H7 (cell line): ENCODE measurements at places on chromosomes 6 and 20.

GRCh38 chr20:25308671-25309394 lies 60.9 kb downstream of the PYGB start:
- no peak for DNase-seq

DNA sequence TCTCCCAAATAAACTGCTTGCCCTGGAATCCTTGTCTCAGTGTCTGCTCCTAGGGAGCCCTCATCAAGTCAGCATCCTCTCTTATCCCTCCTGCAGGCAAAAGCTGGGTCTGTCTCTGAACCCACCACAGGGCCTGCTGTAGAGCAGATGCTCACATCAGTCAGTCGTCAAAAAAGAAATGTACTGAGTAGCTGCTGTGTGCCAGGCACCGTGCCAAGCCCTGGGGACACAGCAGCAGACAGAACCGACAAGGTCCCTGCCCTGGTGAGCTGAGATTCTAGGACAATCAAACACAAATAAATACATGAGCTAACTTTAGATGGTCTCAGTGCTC lies 68.5 kb downstream of the EYA2 start:
- DNase-seq, result no peak

- DNase-seq, result peak; percentile 59
Measured at GRCh38 chr6:22025468-22026163, 271.2 kb downstream of the PRL start.

GRCh38 chr20:50930139-50930975 lies 880 bp downstream of the ADNP start:
- DNase-seq, result peak; percentile 38

- DNase-seq, result no peak
Measured at GRCh38 chr6:63844287-63844686, 208.7 kb downstream of the PHF3 start.

DNA sequence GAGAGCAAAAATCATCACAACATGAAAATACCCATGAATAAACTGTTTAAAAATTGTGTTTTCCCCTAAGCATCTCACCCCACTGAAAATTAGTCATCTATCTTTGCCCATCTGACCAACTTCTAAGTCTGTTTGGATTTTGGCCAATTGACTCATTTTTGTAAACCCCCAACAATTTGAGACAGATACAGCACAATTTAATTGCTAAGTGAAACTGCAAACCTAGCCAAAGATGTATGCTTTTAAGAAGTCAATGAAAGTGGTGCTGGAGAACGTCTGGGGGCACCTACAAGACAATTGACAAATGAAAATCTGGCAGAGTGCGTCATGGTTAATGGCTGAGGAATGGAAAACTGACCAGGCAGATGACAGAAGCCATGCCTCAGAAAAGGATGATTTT lies 30.9 kb upstream of the SLC24A3 start:
- DNase-seq, result no peak

DNA sequence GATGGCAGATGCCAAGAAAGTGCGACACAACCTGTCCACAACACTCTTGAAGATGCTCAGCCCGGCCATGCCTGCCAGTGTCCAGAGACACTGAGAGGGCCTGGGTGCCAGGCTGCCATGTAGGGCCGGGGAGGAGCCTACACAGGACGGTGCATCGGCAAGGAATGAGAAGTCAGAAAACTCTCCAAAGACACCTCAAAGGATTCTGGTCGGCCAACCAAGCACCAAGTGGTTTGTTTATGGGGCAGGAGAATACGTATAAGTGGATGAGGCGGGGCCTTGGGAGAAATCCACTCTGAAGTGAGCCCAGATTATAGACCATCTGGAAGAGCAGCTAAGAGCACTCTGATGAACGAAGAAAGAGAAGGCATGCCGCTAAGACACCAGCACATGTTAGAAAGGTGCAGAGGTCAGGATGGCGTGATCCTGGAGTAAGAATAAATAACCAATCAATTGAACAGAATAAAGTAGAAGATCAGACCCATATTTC lies 120.7 kb upstream of the FOXQ1 start:
- DNase-seq, result no peak

DNA sequence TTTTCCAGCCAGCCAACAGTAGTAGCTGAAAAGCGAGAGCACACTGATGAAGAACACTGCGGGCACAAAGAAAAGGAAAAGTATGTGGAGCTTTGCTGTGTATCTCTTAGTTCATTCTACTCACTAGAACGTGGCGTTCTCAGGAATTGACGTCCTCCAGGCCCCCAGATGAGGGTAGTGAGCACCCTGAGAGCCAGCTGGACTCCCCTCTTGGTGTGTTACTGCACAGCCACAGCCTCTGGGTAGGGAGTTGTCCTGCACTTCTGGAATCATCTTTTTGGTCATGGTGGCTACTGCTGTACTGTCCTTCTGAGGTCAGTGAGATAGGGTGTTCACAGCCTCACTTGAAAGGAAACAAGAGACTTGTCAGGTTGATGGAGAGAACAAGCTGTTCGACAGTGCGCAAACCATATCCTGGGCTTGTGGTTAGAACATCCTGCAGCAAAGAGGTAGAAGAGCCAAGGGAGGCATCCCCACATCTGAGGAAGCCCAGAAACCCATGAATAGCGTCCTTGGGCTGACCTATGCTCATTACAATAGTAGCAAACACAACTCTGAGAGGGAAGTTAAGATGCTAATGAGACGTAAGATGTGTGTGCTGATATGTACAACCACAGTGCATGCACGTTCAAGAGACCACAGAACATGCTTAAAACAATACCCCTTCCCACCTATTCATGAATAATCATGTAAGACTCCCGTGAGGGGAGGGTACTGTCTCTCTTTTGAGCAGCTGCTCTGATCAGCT lies 14.6 kb upstream of the HLA-F start:
- DNase-seq, result no peak

DNA sequence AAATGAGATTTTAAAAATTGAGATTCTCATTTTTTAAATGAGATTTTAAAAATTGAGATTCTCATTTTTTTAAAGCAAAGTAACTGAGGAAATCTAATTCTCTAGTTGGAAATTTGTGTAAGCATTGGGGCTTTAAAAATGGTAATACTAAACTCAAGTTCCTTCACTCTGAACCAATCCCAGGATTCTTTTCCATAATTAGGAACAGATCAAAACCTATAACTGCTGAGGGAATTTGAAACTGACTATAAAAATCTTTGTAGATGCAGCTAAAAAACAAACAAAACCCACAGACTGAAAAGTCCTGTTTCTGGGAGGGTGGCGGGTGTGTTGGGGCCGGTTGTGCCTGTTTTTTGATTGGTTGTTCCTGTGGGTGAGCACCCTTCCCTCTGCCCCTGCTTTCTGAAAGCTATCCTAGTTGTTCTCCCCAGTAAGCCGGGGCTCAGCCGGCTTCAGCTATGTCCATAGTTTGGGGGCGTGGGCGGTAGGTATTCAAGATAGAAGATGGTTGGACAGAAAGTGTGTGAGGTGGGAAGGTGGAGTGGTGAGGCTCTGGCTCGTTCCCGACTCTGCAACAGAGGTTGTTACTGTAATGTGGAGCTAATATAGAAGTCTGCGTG lies 49.3 kb downstream of the GFRA4 start:
- no peak for DNase-seq

DNA sequence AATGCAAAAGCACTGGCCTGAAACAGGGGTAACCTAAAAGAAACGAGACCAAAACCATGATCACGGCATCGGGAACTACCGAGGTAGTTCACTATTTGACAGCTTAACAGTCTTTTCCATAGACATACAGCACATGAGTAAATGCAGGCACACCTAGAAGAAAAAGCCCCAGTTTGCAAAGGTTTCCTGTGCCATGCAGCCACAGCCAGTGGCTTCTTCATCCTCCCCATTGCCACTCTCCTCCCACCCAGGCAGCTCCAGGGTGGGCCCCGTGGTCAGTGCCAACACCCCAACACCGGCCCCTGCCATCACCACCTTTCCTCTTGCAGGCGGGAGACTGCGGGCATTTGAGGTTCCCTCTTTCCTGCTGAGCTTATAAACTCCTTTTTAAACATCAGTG lies 115.4 kb downstream of the SLC23A2 start:
- DNase-seq, result no peak

DNA sequence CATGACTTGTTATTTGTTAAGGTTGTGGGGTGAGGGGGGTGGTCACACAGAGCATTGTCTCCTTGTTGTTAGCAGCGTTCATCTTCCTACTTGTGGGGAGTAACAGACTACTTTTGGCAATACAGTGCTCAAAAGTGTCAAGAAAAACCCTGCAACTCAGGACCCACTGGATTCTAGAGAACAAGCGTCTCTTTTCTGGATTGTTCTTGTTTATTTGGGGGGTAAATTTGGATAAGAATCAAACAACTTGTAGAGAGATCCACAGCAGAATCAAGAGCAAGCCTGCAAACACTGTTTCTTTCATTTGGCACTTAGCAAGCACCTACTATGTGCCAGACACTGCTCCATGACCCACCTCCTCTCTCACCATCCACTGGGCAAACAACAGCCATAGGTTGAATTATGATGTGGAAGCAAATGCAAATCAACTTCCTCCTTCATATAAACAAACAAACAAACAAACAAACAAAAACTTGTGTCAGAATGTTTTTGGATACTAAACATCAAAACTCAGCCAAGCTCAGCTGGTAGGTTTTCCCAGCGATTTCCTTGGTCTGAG lies 4.0 kb upstream of the NR2E1 start:
- no peak for DNase-seq

GRCh38 chr20:8667306-8667705 lies 401.6 kb upstream of the PLCB4 start:
- no peak for DNase-seq

DNA sequence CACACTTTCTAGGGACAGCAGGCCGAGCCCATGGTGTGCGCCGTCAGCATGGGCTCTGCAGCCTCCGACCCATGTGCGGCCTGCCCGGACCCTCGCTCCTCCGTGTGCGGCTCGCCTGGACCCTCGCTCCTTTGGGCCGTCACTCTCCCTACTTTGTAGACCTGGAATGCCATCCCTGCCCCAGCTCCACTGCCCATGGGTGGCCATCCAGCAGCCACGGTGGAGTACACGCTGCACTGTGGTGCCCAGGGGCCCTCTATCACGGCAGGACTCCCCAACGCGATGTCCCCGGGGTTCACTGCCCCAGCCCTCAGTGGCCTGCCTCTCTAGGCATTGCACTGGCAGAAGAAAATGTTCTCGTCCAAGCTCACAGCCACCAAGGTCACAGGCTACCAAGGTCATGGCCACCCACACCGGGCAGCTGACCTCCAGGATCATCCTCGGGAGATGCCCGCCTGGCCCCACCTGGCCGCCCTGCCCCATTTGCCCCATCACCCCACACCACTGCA lies 24.1 kb upstream of the MRGBP start:
- DNase-seq, result no peak

GRCh38 chr6:153150371-153150751 lies 19.3 kb upstream of the RGS17 start:
- DNase-seq, result no peak

DNA sequence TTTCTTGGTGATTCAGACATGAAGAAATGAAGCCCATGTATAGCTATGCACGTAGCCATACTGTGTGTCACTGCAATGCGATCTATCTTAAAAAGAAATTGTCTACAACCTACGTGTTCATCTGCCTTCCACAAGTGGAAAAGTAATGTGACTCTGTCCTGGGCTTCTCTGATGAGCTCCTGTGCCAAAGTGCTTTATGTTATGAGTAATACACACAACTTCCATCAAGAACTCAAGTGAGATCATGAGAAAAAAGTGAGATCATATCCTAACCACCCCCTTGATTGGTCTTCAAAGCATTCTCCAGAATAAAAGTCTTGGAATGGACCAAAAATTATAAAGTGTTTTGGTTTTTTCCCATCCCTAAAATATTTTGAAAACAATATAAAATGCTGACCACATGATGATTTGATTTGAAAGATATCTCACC lies 114.3 kb downstream of the DST start:
- no peak for DNase-seq

GRCh38 chr6:16412982-16413381 lies 174.6 kb downstream of the GMPR start:
- no peak for DNase-seq

DNA sequence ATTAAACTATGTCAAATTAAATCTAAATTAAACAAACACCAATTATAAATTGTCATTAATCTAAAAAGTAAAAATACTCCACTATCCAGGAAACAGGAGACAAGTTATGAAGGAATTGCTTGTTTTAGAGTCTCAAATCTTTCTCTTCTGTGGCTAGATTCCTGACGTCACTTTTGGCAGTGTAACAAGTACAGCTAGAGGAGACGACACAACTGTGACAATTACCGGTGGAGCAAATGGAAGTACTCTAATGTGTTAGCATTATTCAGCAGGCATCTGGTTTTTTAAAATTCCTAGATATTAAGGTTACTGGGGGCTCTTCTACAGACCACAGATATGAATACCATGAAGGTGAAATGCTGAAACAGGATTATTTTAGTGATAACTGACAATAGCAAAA lies 1042.7 kb downstream of the EPHA7 start:
- DNase-seq, result no peak

DNA sequence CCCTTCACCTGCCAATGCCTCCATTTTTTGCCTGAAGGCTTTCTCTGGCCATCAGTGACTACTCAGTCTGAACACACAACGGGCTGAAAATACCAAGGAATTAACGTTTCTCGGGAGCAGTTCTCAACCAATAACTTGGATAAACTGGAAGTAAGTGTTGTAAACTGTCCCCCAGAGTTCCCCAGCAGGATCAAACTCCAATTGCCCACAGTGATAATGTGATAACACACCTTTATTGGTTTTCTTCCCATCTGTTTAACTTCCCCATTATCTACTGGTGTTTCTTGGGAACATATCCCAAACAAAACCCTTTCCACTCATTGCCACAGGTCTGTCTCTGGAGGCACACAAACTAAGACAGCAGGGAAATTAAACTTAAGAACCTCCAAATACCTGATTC lies 21.8 kb upstream of the FAM135A start:
- DNase-seq, result no peak

DNA sequence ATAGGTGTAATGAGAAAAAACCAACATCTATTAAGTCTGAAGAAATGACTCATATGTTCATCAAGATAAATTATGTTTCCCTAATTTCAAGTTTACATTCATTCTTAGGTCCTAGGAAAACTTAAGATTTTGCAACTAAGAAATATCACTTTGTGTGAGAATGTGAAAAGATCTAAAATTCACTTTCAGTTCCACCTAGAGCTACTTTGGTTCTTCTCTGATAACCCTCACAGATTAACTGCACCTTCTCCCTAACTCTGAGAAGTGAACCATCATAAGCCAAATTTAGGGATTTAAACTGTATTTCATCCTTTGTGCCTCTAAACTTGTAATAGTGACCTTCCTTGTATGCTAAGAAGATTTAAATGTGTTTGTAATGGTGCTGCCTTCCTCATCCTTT lies 213.0 kb downstream of the FRK start:
- DNase-seq, result no peak
